Stimulated activated CD8-positive, alpha-beta memory T cell treated with anti-CD3 and anti-CD28 coated beads, Interleukin-2, amount 100 ng/mL, for 1 hour (primary cell): ENCODE measurements at places on chromosomes 6 and 20.

DNA sequence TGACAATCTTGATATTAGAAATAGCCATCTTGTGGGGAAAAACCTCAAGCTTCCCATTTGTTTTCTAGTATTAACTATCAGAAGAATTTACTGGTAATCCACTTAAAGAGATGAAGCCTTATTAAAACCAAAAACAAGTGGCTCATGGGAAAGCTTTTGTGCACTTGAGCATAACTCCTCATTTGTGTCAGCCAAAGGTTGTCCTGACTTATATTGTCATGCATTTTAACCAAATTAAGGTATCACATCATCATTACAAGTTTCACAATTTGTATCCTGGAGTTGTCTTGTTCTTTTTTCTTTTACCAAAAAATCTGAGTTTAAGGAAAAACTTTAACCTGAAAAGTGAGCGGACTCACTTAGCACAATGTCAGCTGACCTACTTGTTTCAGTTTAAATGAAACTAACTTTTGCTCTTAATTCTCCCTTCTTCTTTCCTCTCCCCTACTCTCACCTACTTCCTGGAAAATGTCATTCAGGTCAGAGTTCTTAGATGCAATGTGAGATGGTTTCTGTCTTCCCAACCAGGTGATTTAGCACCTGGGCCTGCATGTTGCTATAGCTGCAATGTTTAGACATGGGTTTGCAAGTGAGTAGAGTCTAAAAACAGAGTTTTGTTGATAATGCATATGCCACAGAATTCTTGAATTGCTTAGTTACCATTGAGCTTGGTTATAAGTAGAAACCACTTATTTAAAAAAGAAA is 82.8 kb downstream of the TNFAIP3 start:
- no peak for DNase-seq

DNA sequence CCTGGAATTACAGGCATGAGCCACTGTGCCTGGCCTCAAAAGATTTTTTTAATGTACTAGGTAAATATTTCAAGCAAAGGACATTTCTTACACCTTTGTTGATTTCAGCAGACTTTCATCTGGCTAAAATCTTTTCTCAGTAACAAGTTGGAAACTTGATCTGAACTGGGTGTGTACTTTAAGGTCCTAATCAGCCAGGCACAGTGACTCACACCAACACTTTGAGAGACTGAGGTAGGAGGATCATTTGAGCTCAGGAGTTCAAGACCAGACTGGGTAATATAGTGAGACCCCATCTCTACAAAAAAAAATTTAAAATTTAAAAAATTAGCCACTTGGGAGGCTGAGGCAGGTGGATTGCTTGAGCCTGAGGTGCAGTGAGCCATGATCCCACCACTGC is 7.0 kb upstream of the RALGAPA2 start:
- no peak for DNase-seq

- DNase-seq: no peak
Measured at GRCh38 chr6:139439349-139439748, 64.9 kb upstream of the CITED2 start.

DNA sequence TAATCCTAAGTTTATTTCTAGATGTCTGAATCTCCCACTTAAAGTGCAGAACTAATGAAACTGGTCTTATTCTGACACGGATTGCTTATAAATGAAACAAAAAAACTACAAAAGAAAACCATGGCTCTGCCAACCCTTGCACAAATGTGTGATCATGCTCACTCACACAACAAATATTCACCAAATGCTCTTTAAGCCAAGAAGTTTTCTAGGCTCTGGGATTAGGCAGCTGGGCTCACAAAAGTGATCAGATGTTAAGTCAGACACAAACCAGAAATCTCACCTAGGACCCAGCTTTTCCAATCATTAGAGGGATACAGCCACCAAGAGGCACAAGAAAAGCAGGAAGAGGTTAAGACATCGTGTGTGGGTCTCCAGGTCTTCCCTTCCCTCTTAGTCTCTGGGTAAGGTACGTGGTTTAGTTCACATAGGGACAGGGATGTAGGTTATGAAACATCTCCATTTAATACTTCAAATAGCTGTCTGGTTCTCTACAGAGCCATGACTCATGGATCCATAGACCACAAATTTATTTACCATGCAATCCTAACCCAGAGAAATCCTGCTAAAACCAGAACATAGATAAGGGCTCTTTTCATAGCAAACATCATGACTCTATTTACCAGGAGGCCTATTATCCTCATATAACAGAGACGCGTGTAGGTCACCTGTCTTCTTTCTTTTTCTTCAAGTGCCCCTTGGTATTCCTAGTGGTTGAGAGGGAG is 165.2 kb downstream of the WDR27 start:
- DNase-seq: no peak

DNA sequence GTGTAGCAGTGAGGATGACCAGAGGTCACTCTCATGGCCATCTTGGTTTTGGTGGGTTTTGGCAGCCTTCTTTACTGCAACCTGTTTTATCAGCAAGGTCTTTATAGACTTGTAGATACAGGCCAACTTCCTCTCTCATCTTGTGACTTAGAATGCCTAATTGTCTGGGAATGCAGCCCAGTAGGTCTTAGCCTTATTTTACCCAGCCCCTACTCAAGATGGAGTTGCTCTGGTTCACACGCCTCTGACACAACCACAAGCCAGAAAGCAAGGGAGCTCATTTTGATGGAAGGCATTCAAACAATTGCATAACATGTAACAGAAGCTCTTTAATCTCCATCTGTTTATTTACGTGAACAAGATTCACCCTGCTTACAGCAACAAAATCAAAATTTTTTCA is 492.0 kb upstream of the SULF2 start:
- DNase-seq: no peak
